ENCODE measurements at places on chromosomes 5 and 9. TPM values are rescaled to one million over a fixed set of nuclear protein-coding genes. Genes with fewer than 3 reads are reported as not detected.

Gene MZB1
- 0.38 TPM for polyA plus RNA-seq

Gene TCF7
- 4.4 TPM for polyA plus RNA-seq

Gene PLPP7
- polyA plus RNA-seq, result 160 TPM

Gene SOWAHA
- polyA plus RNA-seq, result 0.05 TPM

Gene CENPK
- polyA plus RNA-seq, result 0.34 TPM

Gene SPTAN1
- 154 TPM for polyA plus RNA-seq

Measured in right cardiac atrium (tissue), 5 donors.